Central memory CD4-positive, alpha-beta T cell (primary cell): ENCODE measurements at places on chromosomes 5 and 9.

DNA sequence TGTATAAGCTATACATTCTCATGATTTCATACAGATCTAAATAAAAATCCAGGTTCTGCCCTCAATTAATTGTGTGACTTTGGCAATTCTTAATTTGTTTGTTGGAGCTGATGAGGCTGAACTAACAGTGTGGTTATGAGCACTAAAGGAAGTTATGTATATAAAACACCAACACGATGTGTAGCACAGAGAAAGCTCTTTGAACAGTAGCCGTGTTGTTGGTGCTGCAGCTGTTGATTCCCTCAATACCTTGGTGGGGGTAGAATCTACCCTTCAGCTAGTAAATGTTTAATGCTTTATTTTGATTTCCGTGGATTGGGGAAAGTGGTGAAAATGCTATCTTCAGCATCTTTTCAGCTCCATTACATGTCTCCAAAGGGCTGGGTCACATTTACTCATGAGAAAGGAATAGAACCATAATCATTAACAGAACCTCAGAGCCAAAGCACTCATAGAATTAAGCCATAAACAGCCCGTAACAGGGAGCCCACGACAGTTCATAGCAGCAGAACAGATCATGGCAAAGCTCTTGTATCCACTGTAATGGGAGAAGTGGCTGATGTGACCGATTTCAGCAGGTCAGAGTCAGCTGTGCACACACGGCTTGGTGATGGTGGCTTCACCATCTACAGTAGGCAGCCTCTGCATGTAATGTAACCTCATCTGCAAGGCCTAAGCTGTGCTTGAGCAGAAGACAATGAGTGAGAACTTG lies 332.7 kb downstream of the DIRAS2 start:
- no peak for DNase-seq

DNA sequence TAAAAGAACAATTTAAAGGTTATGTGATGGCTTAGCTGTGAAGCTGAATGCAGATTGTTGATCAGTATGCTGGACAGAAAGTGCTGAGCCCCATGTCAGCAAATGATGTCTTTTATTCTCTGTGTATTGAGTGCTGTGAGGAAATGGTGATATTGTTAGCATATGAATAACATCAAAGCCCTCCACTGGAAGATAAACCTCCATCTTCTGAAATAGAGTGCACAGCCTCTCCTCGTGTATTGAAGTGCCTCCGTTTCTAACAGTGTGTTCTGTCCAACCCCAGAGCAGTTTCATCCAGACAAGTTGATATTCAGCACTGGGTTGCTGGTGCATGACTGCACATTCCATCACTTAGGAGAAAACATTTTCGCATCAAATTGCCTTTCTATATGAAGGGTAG lies 242.9 kb downstream of the CSNK1G3 start:
- no peak for DNase-seq

DNA sequence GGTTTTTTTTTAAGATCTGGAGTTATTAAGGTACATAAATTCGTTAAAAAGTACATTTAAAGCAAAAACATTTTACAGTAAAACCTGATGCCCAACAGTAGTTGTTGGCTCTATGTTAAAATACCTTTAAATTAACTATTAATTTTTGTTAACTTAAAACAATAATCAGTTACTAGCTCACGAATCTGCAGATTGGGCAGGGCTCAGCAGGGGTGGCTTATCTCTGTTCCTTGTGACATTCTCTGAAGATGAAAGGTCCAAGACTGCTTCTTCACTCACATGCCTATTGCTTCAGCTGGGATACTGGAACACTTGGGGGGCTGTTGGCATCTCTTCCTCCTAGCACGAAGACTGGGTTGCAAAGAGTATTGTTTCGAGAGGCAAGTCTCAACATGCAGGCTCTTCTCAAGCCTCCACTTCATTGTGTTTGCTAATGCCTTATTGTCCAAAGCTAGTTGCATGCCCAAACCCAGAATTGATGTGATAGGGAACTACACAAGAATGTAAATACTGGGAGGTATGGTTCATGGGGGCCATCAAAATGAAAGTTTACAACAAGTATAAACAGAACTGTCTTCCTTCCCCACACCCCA lies 46.6 kb downstream of the MAP3K1 start:
- DNase-seq, result no peak

- no peak for DNase-seq
Measured at GRCh38 chr9:18324928-18325745, 148.8 kb upstream of the ADAMTSL1 start.

- DNase-seq, result no peak
Measured at GRCh38 chr5:83485842-83486241, 14.3 kb downstream of the VCAN start.

DNA sequence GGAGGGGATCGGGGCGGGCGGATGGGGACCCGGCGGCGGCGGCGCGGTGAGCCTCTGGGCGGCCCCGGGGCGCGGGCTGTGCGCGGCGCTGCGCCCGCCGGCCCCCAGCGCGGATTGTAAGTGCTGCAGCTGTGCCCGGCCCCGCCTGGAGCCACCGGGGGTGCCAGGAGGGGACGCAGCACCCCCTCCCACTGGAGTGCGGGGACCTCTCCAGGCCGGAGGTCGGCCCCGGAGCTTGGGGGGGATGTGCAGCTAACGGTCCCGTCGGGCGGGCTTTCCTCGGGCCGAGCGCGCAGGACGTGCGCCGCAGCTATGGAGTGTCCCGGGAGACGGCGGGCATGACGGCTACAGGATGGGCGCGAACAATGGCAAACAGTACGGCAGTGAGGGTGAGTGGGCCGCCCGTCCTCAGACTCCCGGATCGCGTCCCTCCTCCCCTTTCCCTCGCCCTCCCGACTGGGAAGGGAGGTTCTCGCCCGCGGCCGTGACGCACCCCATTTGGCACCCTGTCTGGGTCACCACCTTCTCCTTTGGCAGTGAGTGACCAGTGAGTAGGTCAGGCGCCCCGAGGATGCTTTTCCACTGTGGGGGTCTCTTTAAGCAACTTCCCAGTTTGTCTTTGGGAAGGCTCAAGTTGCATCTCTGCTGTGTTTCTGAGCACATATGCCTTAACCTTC lies 483 bp downstream of the FBXL7 start:
- no peak for DNase-seq

GRCh38 chr5:132865668-132866341 lies 464 bp downstream of the GDF9 start:
- DNase-seq, result no peak

DNA sequence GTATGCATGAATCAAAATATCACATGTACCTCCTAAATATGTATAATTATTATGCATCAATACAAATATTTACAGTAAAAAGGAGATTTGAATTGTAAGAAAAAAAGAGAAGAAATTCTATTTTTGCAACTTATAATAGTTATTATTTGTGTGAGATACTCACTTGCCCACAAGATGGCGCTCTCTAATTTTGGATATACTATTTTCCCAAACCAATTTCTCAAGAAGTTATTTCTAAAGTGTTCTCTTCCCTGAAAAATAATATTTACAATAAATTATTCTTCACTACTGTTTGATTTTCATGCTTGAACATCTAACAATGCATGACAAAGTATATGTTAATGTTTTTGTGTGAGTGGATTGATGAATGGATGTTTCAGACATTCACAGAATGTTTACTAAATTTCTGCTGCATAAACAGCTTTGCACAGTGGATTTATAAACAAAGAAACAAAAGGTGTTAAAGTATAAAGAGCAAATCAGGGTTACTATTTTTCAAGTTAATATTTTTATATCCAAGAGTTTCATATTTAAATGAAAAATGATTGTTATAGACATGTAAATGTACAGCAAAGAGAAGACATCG lies 503.4 kb downstream of the PDE4D start:
- DNase-seq, result no peak

GRCh38 chr9:77176106-77176505 lies 1.2 kb upstream of the VPS13A start:
- no peak for DNase-seq

- DNase-seq, result no peak
Measured at GRCh38 chr9:89361816-89362646, 43.7 kb downstream of the SECISBP2 start.

GRCh38 chr5:10874541-10874940 lies 113.5 kb upstream of the DAP start:
- DNase-seq, result no peak

- no peak for DNase-seq
Measured at GRCh38 chr9:107784235-107784958, 294.8 kb upstream of the KLF4 start.

- DNase-seq, result peak; percentile 3
Measured at GRCh38 chr5:143601917-143602333, 198.4 kb upstream of the NR3C1 start.

GRCh38 chr5:1227667-1228066 lies 2.5 kb downstream of the SLC6A18 start:
- no peak for DNase-seq

DNA sequence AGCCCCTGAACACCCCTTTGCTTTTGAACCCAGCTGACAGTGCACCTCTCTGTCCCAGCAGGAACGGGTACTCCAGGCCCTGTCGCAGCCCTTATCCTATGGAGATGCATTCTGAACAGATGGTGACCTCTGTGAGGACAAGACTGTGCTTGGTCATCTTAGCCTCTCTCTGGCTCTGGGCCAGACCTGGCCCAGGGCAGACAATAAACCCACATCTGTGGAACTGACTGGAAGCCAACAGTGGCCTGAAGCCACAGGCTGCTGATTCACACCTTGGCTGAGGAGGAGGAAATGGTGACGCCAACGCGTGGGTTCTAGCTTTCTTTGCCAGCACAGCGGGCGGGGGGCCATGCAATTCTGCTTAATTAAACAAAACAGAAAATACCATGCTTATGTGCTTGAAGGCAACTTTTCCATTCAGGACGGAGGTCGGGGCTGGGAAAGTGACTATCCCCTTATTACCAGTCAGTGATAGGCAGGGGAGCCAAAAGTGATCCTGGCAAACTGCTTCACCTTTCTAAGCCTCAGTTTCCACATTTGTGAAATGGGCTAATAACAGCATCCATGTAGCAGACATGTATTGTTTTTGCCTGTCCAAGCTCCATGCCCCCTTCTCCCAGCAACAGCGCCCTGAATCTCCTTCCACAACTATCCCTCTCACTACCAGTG lies 10.8 kb downstream of the SH3PXD2B start:
- no peak for DNase-seq

GRCh38 chr9:114231719-114232449 lies 76.5 kb downstream of the COL27A1 start:
- DNase-seq, result no peak

- DNase-seq, result no peak
Measured at GRCh38 chr9:124283228-124283814, 25.6 kb downstream of the NEK6 start.

GRCh38 chr5:59874675-59875074 lies 18.9 kb downstream of the PDE4D start:
- no peak for DNase-seq

DNA sequence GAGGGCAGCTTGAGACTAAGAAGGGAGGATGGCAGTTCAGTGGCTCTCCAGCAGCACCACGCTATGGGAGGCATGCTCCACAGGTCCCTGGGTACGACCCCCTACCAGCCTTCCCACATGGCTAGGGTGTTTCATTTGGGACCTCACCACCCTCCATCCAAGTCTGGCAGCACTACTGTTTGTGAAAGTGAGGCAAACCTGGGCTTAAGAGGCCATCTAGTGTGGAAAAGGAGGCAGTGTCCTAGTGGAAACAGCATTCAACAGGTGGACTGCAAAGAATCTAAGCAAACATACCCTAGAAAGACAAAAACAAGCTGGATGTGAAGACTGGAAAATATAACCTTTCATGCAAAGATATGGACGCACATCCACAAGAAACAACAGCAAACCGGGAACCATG lies 4.8 kb upstream of the C5orf47 start:
- DNase-seq, result no peak

- DNase-seq, result no peak
Measured at GRCh38 chr9:77959803-77960202, 71.8 kb downstream of the GNAQ start.

- no peak for DNase-seq
Measured at GRCh38 chr5:1009359-1010180, 968 bp downstream of the NKD2 start.

DNA sequence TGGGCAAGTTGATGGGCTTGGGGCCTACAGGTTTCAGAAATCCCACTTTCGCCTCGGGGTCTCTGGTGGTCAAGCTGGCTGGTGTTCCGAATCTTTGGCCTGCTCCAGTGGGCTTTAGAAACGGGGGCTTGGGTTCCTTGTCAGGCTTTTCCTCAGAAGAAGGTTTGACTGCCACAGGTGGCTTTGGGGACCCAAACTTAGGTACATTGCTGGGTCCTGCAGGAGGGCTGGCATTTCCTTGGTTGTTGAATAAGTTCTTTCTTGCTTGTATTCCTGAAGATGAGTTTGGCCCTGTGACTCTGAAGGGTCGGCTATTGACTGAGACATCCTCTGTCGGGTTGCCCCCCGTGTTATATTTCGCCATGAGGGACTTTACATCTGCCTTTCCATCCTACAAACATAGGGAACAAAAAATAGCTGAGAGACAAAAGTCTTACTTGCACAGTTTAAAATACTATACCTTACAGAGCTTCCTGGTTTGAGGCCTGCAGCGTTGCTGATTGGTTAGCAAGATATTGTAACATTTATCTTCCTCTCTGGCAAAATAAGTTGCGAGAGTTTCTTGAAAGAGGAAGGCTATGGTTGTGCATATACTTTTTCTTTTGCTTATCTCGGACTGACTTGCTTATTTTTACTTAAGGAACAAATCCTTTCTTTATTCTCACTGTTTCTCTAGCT lies 16.6 kb downstream of the FYB1 start:
- peak; percentile 68 for DNase-seq

DNA sequence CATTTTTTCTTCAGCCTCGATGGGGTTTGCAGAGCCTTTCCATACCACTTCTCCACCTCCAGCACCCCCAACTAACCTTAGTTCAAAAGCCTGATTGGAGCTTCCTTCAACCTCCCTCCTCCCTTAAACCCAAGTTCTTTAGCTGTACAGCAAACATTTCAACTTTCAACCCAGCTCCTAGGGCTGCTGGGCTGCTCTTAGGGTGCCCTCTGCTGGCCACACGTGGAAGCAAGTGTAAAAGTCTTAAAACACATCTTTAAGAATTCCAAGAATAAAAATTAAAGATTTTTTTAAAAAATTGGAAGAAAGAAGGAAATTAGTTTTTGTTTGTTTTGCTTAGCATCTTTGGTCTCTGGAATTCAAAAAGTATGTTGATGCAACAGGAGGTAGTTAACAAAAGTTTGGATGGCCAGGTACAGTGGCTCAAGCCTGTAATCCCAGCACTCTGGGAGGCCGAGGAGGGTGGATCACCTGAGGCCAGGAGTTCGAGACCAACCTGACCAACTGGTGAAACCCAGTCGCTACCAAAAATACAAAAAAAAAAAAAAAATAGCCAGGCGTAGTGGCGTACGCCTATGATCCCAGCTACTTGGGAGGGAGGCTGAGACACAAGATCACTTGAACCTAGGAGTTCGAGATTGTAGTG lies 15.5 kb upstream of the HSD17B3 start:
- DNase-seq, result peak; percentile 8

DNA sequence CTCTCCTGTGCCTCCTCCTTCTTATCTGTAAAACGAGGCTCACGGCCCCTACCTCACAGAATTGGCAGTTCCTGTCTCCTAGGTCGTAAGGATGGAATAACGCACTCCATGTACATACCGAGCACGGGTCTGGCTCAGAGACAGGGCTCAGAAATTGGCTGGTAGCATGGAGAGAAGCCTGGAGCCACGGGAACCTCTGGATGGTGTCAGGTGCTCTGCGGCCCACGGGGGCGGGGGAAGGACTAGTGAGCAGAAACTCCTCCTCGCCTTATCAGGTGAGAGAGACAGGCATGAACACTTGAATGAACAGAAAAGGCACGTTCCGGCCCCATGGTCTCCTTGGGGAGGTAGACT lies 15.4 kb upstream of the C5orf47 start:
- no peak for DNase-seq
